SK-N-DZ (cell line): ENCODE measurements at places on chromosomes 5 and 9.

DNA sequence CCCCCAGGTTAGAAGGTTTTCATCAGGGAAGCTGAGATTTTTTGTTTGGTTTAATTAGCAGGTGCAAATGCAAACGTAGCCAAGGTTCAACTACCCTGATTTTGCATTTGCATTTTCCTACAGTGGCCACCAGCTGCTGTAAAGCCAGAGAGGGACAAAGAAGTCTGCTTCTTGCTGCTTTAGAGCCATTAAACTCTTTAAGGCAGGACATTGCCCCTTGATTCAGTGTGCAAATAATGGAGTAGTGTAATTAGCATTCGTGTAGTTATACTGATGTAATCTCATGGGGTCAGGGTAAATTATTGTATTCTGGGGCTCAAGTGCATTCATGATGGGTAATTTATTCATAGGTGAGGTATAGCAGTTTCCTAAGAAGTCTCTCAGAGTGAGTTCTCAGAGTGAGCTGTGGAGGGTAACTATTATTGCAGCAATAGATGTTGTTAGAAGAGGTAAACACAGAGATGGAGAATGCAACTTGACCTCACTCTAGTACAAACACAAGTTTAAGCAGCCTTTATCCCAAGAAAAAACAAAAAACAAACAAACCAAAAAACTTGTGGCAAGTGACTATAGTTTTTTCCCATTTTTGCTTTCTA lies 526.5 kb downstream of the KIF4B start:
- DNase-seq = no peak

DNA sequence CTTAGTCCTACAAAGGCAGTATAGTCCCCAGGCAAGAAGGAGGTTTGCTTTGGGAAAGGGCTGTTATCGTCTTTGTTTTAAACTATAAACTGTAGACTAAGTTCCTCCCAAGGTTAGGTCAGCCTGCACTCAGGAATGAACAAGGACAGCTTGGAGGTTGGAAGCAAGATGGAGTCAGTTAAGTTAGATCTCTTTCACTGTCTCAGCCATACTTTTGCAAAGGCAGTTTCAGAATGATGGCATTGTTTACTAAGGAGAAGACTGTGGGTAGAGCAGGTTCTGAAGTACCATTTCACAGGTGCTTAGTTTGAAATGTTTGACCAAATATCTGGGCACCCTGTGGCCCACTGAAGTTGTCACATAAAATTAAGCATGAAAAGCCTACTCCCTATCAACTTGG lies 19.4 kb downstream of the SNX24 start:
- no peak for DNase-seq

GRCh38 chr9:129643706-129644105 lies 1.8 kb upstream of the ASB6 start:
- no peak for DNase-seq

DNA sequence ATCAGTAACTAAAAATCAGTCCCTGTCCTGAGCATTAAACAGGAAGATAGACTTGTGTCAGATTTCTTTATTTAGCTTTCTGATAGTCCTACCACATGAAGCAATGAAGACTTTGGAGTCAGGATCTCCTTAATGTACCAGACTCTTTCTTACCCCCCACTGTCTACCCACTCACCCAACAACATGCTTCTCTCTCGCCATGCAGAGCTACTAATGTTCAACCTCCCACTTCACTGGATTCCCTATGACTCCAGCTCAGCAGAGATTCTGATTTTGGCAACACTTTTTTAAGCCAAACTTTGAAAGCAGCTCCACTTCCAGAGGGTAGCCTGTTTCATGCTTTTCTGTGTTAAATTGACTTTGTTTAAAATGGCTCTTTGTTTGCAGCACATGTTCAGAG lies 50.8 kb downstream of the GPR21 start:
- no peak for DNase-seq

DNA sequence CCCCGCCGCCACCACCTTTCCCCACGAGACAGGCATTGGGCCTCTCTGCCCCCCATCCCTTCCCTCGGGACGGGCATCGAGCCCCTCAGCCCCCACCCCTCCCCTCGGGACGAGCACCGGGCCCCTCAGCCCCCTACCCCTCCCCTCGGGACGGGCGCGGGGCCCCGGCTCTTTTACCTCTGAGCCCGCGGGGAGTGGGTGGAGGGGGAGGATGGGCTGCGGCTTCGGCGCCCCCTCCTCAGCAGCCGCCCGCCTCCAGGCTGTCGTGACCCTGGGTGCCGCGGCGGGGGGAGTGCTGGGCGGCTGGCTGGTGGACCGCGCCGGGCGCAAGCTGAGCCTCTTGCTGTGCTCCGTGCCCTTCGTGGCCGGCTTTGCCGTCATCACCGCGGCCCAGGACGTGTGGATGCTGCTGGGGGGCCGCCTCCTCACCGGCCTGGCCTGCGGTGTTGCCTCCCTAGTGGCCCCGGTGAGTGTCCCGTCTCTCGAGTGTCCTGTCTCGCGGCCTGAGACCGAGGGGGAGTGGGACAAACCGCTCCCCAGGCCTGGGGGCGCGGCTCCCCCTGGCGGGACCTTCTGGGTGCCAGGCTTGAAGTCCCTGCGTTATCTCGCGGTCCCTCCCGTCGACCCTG lies 791 bp downstream of the SLC2A8 start:
- DNase-seq = peak; percentile 73

DNA sequence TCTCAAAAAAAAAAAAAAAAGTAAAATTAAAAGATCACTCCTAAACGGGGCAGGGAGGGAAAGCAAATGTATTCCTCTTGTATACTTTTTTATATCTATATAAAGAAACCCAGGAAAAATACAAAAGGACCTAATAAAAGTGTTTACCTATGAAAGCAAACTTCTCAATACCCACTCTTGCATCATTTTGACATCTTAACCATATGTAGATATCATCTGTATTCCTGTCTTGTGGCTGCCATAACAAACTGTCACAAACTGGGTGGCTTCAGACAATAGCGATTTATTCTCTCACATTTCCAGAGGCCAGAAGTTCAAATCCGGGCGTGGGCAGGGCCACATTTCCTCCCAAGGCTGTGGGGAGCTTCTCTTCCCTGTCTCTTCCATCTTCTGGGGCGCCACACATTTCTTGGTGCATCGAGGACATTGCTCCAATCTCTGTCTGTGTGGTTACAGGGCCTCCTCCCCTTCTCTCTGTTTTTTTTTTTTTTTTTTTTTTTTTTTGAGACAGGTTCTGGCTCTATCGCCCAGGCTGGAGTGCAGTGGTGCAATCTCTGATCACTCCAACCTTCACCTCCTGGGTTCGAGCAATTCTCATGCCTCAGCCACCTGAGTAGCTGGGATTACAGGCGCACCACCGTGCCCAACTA lies 58.4 kb upstream of the IL17B start:
- DNase-seq = no peak

DNA sequence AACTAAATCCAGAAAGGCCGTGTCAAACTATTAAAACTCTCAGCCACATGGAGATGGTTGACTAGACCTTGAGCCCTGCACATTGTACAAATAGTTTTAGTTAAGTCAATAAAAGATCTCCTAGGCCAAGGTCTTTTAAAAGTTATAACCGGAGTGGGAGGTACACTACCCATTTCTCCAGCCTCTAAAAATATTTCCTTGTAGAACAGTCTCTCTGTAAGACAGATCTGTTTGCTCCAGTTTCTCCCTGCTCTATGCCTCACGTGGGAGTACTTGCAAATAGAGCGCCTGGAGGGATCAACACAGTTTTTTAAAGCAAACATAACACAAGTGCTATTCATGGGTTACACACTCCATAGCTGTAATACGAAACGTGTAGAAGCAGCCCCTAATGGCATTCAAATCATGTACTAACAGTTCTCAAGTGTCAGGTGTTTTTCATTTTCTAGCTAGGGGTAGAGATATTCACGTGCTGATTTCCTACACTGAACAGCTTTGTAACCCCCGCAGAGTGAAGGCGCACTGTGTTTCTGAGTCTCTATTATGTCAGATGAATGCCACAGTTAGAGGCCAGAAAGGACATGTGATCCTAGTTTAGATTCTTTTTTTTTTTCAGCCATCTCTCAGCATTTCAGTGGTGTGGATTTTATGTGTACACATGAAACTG lies 703.4 kb upstream of the GRAMD2B start:
- no peak for DNase-seq

DNA sequence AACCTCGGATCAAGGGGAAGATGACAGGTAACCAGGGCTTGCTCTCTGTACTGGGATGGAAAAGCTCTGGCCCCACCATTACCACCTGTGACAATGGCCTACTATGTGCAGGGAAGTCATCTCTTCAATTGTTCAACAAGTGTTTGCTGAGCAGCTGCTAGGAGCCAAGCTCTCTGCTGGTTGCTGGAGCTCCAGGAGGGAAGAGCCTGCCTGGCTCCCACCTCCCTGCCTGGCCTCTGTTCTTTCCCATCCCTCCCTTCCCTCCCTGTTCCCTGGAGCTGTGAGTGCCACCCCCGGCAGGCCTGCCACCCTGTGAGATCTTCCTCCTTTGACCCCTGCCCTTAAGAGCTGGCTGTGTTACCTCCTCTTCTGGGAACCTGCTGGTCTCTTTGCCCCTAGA lies 59.7 kb upstream of the IER5L start:
- no peak for DNase-seq

GRCh38 chr5:7970816-7971215 lies 101.9 kb downstream of the MTRR start:
- DNase-seq = no peak

DNA sequence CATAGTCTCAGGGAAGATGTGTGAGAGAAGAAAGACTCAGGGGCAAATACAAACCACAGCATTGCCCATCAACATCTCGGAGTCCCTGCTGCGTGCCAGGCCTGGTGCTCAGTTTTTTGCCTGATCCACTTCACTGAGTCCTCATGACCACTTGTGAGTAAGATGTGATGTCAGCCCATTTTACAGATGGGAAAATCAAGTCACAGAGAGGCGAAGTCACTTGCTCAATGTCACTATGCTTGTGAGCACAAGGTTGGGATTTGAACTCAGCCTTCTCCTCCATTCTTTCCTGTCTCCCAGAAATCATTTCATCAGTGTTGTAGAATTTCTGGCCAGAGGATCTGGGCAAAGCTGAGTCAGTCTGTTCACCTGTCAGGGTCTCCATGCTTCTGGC lies 34.6 kb upstream of the PSD2 start:
- no peak for DNase-seq

- DNase-seq = no peak
These were observed 731.8 kb upstream of the RGMB start for GRCh38 chr5:98041661-98042060.

- no peak for DNase-seq
These were observed 4.2 kb upstream of the ENTPD8 start for GRCh38 chr9:137445275-137445807.

DNA sequence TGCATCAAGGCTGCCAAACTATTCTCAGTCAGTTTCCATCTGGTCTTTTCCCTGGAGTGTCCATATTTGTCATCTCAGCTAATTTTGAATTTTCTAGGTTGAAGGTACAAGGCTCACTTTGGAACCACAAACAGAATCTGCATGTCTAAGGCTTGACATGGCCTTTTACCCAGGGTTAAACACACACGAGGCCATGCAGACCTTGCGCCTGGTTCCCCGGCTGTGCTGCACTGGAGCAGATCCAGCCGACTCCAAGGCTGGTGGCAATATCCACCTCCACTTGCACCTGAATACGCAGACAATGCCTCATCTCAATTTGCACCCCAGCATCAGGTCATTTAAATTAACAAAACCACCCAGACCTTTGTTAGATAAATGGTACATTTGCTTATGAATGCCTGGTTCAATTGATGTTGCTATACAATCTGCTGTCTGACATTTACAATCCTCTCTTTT lies 276.2 kb downstream of the HSPA4 start:
- no peak for DNase-seq

DNA sequence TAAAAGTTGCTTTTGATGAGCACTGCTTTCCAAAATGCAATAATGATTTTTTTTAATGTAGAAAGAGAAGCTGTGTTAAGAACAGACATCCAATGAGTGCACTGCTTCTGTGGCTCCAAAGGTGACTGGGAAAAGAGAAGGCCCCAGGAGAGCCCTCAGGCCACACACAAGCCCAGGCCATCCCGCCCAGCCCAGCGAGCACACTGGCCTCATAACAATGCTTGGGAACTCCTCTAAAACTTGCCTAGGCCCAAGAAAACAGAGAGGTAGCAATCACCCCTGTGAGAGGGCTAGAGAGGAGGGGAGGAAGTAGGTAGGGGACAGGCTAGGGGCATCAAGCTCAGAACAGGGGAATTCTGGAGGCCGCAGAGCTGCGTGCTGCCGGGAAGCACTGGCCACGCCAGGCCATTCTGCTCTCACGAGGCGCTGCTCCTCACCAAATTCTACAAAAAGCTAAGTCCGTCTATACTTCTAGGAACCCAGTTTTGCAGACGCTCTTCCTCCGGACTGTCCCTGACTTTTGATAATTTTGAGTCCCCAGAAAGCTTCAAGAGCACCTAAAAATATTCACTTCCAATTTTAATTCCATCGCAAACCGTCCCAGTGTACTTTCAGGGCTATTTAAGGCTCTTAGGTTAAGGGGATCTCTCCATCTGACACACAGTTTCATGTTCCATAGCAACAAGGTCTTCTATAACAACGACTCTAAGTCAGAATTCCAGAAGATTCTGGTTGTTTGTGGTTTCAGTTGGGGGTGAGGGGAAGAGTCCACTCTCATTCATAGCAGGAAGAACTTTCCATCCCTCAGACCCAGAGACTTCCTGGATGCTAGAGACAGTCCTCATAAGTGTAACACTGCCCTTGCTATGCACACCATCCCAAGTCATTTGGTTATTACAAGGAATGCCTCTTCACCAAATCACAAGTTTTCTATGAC lies 51.0 kb downstream of the HABP4 start:
- no peak for DNase-seq

DNA sequence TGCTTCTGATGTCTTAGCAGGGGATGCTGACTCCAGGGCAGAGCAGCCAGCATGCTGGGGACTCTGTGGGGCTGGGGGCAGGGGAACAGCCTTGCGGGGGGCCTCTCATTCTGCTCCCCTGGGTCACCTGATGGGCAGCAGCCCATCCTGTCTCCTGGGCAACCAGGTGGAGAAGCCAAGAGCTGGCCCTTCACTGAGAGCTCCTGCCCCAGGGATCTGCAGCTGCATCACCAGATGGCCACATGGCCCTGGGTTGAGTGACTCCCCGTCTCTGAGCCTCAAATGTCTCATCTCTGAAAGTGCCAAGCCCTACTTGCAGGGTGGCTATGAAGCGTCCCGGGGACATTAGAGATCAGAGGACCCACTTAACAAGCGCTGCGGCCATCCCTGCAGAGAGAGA lies 49.1 kb downstream of the LRSAM1 start:
- peak; percentile 27 for DNase-seq

DNA sequence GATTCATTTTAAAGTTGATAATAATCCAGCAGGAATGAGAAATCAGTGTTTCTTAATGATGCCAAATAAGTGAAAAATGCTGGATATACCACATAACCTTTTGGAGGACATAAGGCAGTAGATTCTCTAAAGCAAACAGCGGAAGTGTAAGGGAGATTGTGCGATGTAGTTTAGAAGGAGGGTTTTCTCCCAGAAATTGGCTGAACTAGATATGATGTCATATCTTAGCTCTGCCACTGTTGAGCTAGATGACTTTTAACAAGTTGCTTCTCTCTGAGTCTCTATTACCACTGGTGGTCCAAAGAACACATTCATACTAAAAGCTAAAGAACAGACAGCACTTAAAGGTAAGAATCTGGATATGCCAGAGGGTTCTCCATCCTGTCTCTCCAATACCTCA lies 107.0 kb downstream of the NR6A1 start:
- DNase-seq = no peak

- no peak for DNase-seq
These were observed 16.1 kb downstream of the UBAP2 start for GRCh38 chr9:34032631-34033030.
